NAMALWA (cell line): ENCODE measurements at places on chromosomes 2 and 18.

- no peak for DNase-seq
Observed at GRCh38 chr2:55837073-55837472, 86.5 kb downstream of the EFEMP1 start.

DNA sequence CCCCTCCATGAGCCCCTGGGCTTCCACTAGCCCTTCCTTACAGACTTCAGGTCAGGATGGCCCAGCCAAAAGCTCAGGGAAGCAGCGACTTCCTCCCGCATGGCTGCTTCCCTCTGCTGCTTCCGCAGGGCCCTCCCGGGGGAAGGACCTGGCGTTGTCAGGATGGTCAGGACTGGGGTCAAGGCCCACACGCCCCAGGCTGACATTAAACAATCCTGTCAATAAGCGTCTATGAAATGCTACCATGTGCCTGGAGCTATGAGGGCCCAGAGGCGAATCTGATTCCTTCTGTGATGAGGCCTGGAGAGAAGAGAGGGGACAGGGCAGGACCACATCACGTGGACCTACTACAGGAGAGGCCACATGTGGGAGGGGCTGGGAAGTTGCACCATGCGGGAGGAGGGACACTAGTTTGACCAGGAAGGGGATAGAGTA is 17.3 kb downstream of the CYS1 start:
- DNase-seq, result no peak

DNA sequence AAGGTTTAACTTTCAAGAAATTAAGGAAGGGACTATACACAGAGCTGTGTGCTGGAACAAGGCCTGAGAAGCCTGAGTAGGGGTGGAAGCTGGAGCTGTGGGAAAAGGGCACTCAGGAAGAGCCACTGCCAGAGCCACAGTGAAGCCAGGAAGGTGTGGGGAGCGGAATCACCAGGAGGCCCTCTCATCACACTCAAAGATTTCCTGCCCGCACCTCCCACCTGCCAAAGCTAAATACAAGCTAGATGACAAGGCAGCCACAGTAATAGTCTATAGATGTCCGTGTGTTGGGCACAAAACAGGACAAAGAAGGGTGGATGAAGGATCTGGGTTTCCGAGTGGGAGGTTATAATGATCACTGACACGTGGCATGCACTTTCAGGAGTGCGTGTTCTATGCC is 126.0 kb downstream of the ZNF532 start:
- no peak for DNase-seq

GRCh38 chr2:233799716-233800115 is 21.6 kb downstream of the MROH2A start:
- no peak for DNase-seq

DNA sequence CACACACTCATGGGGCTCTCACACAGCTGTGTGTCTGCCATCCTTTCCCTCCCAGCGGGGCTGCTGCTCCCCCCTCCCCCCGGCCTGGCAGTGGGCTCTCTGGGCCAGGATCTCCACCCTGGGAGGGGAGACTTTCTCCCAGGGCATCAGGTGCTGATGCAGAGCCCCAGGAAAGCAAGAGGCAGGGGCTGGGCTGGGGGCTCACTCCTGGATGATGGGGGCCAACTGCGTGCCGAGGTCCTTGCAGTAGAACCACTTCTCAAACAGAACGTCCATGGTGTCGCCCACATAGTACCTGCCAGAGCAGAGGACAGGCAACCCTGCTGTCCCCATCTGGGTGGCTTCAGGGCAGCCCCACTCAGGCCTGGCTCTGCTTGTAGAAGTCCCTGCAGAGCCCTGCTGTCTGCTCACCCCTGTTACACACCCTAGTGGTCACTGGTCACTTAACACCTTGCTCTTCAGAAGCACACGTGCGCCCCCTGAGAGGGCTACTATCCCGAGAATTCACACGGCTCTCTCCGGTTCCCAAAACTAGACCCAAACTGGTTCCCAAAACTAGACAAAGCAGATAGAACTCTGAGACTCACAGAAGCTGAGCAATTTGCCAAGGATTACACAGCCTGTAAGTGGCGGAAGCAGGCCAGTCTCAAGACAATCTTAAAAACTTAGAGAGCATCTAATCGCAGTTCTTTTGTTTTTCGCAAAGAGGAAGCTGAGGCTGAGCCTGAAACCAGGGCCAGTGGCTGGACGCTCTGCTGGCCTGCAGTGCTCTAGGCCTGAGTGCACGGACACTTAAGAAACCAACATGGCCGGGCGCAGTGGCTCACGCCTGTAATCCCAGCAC is 6.6 kb upstream of the OXER1 start:
- DNase-seq, result peak; percentile 70

DNA sequence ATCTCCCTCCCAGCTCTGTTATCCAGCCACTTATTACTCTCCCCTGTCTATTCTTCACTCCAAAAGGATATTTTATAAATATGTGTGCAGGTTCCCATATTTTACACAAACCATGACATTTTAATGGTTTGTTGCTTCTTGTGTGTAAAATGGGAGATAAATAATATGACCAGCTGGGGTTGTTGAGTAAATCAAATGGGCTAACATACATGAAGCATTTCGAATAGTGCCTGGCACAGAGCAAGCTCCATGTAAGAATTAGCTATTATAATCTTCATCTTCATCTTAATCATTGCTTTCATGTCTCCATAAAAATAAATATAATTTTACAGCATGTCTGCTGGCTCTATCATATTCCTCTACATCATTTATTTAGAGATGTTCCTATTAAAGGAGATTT is 283.1 kb downstream of the RAD51AP2 start:
- DNase-seq, result no peak

DNA sequence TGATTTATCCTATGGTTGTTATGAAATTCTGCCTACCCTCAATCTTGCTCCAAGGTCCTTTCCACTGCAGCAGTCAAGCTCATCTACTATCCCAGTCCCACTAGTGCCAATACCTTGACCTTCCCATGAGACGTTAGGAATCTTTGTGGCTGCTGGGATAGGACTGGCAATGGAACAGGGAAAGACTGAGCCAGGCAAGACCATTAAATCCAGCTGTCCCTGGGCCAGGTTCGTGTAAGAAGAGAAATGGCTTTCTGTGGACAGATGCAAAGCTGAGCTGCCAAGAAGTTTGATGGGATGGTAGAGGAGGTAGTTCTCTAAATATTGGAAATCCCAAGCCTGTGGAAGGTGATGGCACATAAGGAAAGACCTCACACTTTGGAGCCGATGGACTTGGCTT is 50.1 kb upstream of the TMEM17 start:
- DNase-seq, result no peak

GRCh38 chr2:47083005-47083404 is 72.1 kb downstream of the STPG4 start:
- no peak for DNase-seq

- no peak for DNase-seq
Observed at GRCh38 chr2:77009307-77009706, 512.9 kb downstream of the LRRTM4 start.

DNA sequence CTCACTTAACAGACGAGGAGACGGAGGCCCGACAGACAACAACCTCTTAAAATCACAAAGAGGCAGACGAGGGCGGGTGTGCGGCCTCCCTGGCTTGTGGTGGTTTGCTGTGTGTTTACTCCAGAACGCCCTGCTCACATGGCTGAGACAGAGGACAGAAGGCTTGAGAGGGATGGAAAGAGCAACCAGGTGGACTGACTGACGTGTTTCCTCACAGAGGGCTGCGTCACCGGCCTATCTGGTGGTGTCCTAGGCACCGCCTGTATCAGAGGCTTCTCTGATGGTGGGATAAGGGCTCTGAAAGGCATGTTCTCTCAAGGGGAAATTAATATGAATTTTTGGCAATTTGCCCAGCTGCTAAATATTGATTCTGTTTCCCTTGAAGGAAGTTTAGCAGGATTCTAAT is 47.0 kb upstream of the RALBP1 start:
- no peak for DNase-seq

- DNase-seq, result no peak
Observed at GRCh38 chr18:2774669-2775068, 72.1 kb upstream of the EMILIN2 start.

GRCh38 chr2:11899264-11899818 is 152.9 kb downstream of the LPIN1 start:
- DNase-seq, result no peak

- no peak for DNase-seq
Observed at GRCh38 chr2:216202626-216203250, 93.6 kb downstream of the XRCC5 start.

DNA sequence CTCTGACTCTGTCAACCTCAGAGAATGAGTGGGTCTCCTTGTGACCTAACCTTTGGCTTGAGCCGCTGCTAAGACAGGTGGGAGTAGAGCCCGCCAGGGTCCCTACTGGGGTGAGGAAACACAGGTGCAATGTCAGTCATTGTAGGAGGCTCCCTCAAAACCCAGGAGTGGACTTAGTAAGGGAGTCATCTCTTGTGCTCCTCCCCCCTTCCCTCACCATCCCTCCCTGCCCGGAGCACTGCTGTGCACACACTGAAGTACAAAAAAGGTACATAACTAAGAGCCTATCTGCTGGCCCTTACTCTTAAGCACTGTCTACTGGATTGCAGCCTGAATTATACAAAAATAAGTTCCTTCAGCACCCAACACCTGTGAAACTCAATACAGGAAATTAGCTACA is 77.2 kb downstream of the MYO3B start:
- DNase-seq, result no peak

DNA sequence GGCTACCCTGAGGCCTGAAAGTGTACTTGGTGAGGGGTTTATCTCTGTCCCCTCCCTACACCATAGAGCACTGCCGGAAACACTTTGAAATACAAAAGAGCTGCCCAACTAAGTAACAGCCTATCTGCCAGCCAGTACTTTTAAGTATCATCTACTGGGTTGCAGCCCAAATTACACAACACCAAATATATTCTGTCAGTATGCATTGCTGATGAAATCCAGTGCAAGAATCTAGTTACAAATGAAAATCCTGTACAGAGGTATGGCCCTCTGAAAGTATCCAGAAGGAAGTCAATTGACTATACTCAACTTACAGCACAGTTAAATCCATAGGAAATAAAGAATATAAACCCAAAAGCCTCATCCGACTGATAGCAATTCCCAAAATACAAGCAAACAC is 280.8 kb downstream of the CCDC85A start:
- no peak for DNase-seq

DNA sequence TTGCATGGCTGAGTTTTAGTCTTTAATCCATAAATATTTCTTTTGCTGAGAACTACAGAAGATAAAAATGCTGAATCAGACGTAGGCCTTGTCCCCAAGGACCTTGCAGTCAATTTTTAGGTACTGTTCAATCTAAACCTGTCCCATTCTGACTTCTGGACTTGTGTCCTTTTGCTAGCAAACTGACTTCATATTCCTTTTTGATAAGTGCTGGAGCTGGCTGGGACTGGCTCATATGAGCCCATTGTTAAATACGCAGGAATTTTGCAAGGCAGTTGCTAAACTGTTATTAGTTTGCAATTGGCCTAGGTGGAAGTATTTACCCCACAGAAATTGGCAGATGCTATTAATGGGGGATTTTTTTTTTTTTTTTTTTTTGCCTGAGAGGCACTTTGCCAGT is 941.4 kb downstream of the DCC start:
- no peak for DNase-seq

DNA sequence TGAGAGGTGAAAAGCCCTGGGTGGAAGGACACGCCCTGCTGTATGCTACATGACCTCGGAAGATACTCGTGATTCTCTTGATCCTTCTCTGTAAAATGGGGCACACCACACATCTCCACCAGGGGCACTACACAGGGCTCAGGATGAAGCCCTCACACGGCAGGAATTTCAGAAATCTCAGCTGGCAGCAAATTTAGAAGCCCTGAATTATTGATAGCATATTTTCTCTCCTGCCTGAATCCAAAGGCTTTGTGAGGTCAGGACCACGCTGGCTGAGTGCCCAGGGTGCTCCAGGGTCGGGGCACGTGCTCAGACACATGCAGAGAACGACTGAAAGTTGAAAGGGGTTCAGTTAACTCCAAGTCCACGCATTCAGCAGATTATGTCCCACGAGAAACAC is 42.1 kb upstream of the GALR1 start:
- peak; percentile 67 for DNase-seq

DNA sequence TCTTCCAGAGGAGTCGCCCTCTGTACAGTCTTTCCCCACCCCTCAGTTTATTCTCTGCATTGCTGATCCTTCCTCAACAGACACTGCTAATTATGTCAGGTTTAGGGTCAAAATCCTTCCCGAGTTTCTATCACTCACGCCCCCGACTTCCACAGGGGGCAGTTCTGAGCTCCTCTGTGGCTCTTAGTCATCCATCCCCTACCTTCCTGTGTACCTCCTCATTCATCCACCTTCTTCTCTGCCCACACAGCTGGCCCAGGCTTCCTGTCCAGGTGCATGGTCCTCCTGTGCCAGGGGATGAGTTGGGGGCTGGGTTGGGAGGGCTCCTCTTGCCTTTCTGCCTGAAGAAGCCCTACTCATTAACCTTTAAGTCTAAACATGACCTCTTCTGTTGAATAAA is 202.9 kb downstream of the ARL4C start:
- peak; percentile 16 for DNase-seq

DNA sequence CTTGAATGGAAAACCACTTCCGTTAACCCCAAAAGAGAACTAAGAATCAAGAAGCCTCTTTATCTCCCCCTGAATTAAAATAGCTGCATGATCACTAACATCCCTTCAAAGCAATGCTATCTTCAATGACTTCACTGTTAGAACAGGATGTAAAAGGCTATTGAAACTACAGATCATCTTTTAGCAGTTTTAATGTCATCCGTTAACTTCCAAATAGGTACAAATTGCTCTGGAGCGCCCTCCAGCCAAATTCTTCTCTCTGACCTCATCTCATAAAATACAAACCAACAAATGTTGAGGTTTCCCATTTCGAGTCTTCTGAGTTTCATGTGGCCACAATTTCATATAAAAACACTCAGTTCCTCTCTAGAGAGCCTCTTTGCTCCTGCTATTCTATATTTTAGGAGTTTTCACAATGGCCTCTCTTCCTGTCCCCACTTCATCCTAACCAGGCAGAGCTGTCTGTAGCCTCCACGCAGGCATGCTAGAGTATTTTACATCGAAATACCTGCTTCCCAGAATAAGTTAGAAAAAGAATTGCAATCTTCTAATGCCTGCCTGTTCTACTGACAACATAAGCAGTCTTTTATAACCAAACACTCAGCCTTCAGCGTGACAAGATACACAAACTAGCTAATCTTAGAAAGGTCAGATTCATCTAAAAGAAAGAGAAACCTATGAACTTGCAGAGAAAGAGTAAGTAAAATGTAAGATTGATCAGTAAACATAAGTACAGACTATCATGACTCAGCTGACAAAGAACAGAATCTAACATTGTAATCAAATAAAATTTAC is 37.9 kb downstream of the B4GALT6 start:
- no peak for DNase-seq

GRCh38 chr2:237572021-237572741 is 5.8 kb downstream of the PRLH start:
- DNase-seq, result peak; percentile 84
